ENCODE measurements at places on chromosomes 12 and 14. TPM values are rescaled to one million over a fixed set of nuclear protein-coding genes. Genes with fewer than 3 reads are reported as not detected.

Gene RERGL
- not detected for polyA plus RNA-seq

Gene MANSC4
- polyA plus RNA-seq: not detected

Gene PEBP1
- polyA plus RNA-seq: 538 TPM

Gene PLXNC1
- polyA plus RNA-seq: 6.6 TPM

Gene EXOC3L4
- 11.8 TPM for polyA plus RNA-seq

Gene SIX1
- 1.3 TPM for polyA plus RNA-seq

Gene ITGA5
- polyA plus RNA-seq: 0.52 TPM

Gene SELPLG
- 0.07 TPM for polyA plus RNA-seq

Gene ISM2
- polyA plus RNA-seq: 43.2 TPM

Gene CLEC1B
- not detected for polyA plus RNA-seq

Gene BTBD7
- polyA plus RNA-seq: 9.7 TPM

Gene TAS2R7
- not detected for polyA plus RNA-seq

Gene PTGDR
- not detected for polyA plus RNA-seq

Data from HepG2 (cell line).